GM18507 (cell line): ENCODE measurements at places on chromosomes 16 and 17.

GRCh38 chr17:4074831-4075495, 67.9 kb downstream of the ZZEF1 start:
- no peak for DNase-seq

GRCh38 chr16:11698271-11698689, 30.0 kb downstream of the SNN start:
- no peak for DNase-seq

DNA sequence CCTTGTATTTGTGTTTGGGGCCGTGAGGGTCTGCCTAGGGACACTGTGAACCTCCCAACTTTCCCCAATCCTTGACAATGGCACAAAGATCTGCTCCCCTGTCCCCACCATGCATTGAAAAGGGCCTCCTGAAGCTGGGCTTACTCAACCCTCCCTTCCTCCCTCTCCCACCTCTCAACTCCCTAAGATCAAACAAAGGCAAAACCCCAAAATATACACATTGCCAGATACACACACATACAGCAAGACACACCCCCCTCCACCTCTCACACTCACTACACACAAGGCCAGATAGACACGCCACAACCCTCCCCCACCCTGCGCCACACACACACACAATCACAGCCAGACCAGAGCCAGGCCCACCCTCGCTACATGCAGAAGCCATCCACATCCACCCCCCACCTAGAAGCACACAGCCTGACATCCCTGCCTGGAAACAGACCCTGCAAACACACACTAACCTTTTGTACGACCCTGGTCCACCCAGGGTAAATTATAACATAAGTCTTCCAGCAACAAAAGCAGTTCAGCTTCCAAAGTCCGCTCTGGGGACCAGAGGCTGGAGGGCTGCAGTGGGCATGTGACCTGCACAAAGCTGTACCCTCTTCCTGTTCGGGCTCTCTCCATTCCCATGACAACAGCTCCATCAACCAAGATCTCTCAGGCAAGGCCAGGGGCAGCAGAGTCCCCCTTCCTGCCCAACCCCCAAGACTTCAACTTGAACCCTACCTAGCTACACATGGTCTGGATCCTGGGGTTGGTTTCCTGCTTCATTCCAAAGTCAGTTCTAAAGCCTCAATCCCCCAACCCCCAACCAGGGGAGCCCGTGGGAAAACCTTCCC, 1.9 kb downstream of the PCGF2 start:
- DNase-seq: no peak

- DNase-seq: no peak
Measured at GRCh38 chr16:74603848-74604247, 3.1 kb downstream of the GLG1 start.

DNA sequence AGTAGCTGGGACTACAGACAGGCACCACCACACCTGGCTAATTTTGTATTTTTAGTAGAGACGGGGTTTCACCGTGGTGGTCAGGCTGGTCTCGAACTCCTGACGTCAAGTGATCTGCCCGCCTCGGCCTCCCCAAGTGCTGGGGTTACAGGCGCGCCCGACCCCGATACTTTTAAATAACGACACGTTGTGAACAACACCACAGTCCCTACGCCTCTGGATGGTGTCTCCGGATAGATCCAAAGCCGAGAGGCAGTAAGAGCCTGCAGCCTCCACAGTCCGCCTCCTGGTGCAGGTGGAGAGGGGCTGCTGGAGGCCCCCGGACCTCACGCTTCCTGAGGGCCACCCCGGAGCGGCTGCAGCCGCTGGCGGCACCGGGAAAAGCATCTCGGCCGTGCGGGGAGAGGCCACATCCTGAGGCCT, 741 bp upstream of the TLCD3A start:
- DNase-seq: no peak

GRCh38 chr16:82231008-82231787, 61.2 kb upstream of the MPHOSPH6 start:
- DNase-seq: no peak

DNA sequence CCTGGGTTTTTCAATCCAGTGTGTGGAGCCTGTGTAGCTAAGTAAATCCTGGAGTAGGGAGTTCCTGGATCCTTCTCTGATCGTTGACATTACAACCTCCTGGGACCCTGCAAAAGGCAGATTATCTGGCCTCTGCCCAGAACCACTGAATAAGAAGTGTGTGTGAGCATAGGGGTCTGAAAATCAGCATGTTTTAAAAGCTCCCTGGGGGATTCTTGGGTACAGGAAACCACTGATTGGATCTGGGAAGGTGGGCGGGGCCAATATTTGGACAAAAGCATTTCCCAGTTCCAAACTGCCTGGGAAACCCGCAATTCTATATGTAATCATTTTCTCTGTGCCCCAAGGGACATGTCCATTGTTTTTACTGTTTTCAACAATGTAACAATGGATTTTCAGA, 27.2 kb upstream of the BEAN1 start:
- DNase-seq: no peak

- no peak for DNase-seq
Measured at GRCh38 chr16:4544473-4544872, 5.9 kb upstream of the CDIP1 start.

GRCh38 chr16:57672416-57672815, 4.3 kb downstream of the ADGRG3 start:
- DNase-seq: no peak

DNA sequence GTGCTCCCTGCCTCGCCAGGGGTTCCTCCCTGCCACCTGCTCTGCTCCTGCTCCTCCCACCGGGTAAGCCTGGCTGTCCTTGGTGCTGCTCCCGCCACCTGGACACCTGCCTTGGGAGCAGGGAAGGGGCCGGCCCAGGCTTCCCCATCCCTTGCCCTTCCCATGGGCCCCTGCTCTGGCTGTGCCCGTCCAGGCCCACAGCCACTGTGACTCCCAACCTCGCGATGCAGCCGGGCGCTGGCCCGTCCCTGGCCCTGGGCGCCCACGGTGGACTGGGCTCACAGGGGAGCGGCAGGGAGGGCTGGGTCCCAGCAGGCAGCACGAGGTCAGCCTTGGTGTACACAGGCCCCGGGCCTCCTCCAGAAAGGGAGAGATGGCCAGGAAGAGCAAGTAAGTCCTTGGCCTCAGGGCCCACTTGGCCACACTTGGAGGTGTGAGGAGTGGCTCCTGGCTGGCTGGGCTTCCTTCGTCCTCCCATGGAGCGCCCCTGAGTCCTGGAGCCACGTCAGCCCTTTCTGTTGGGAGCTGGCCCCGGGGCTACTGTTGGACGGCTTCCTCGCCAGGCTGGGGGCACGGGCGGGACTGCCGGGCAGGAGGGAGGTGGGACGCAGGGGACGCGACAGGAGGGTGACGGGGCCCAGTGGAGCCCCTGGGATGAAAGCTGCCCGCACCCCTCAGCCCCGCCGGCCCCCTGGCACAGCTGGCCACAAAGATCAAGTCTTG, 15.3 kb downstream of the ENGASE start:
- DNase-seq: no peak

- no peak for DNase-seq
Measured at GRCh38 chr17:76134911-76135809, 5.9 kb downstream of the FOXJ1 start.
